ENCODE measurements at places on chromosomes 1 and 21.

- no peak for DNase-seq
Observed at GRCh38 chr1:60697204-60697994, 385.0 kb upstream of the NFIA start.

GRCh38 chr1:81118550-81118949, 682.2 kb upstream of the ADGRL2 start:
- DNase-seq = no peak

DNA sequence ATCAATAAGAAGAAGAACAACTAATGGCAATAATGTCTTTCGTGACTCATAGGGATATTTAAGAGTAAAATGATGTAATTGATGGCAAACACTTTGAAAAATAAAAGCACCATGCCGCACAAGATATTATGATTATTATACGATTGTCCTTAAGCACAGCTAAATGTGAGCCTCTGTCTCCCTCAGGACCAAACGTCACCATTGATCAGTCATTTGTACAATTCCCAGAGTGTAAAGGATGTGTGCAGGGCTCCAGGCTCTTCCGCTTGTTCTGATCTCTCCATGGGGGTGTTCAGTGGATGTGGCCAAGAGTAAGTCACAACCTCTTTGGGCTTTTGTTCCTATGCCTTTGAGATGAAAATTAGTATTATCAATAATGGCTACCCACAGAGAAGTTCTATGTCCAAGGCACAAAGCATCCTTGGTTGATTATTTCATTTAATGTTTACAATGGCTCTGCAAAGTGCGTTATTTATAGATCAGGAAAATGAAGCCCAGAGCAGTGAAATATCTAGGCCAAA, 17.7 kb upstream of the C1orf87 start:
- no peak for DNase-seq

GRCh38 chr1:201404055-201404454, 4.9 kb upstream of the LAD1 start:
- no peak for DNase-seq

- DNase-seq = no peak
Observed at GRCh38 chr1:110449661-110450651, 993 bp upstream of the PROK1 start.

DNA sequence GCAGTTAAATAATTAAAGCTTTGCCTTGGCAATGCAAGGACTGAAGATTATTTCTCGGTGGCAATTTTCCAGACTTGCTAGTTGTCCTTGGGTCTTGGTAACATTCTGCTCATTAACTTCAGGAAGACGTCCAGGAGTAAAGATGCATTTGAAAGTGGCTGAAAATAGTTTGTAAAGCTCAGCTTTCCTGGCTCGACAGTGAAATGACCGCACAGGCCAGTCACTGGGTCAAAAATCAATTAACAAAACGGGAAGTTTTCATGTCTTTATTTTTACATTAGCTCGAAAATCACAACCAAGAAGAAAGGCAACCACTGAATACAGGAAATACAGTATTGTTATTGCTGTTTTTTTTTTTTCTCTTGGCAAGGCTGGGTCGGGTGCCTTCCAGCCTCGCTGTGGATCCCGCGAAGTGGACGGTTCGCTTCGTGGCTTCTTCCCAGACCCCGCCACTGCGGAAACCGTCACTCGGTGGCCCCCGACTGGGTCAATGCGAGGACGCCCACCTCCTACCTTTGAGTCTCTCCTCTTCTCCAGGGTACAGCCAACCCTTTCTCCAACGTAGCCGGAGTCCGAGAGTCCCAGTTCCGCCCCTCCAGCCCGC, 479 bp upstream of the SNX7 start:
- no peak for DNase-seq

DNA sequence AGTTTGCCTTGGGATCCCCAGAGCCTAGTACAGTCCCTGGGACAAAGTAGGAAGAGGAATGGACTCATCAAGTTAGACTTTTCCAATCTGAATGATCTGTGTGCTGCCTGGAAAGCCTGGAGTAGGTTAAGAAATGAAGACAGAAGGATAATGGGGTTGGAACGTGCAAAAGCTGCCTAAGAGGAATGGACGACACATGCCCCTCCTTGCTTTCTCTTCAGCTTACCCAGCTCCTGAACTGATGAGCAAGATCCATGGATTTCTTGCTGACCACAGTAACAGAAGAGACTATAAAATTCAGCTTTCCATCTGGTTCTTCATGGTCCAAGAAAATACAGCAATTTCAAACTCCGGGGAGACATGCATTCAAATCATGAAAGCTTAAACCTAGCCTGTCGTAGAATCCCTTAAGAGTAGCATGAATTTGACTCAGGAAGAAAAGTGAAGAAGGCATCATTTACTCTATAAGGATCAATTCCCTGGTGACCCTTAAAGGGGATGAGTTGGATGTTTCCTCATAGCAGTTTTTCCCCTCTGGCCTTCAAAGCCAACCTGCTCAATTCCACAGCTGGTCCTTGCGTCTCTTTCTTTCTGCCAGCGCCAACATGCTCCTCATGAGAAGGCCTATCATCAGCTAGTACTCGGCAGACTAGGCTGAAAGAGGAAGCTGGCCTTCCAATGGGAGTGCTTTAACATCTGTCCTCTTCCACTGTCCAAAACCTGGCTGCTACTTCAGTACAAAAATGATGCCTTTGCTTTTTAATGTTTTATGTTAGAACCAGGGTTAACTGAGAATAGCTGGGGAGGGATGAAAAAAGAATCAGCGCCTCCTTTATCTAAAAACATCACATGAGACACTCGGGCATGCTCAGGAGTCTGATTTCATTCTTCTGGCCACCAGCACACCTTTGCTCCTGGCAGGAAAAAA, 5.7 kb upstream of the PEF1 start:
- DNase-seq = no peak

- DNase-seq = no peak
Observed at GRCh38 chr1:19557609-19558051, 72.3 kb upstream of the CAPZB start.

GRCh38 chr1:35577071-35577998, 4.2 kb downstream of the TFAP2E start:
- peak; percentile 40 for DNase-seq

DNA sequence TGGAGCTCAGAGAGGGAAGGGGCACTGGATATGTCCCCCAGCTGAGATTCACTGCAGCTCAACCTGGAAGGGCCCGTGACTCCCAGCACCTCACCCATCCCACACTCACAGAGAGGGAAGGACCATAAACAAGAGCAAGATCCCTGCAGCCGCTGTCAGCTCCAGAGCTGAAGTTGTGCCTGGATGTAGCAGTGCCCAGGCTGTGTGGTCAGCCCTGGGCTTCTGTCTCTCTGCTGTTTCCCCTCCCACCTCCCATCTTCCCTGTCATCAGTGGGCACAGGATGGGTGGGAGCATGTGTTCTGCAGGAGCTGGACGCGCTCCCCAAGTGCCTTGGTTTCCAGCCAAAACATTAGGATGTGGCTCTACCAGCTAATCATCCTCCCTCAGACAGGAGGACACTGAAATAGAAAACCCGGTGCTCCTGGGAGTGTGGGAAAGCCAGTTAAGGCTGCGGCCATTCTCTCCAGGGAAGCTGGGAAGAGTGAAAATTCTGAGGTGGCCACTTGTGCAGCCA, 282.7 kb downstream of the NPHP4 start:
- DNase-seq = no peak

- no peak for DNase-seq
Observed at GRCh38 chr1:234473118-234473517, 5.9 kb downstream of the TARBP1 start.

- no peak for DNase-seq
Observed at GRCh38 chr1:158646465-158646864, 40.0 kb downstream of the SPTA1 start.

- DNase-seq = no peak
Observed at GRCh38 chr1:170776252-170776651, 112.3 kb downstream of the PRRX1 start.

GRCh38 chr1:160743266-160743665, 4.2 kb downstream of the SLAMF7 start:
- DNase-seq = no peak

- no peak for DNase-seq
Observed at GRCh38 chr1:235990330-235990795, 74.5 kb downstream of the NID1 start.

DNA sequence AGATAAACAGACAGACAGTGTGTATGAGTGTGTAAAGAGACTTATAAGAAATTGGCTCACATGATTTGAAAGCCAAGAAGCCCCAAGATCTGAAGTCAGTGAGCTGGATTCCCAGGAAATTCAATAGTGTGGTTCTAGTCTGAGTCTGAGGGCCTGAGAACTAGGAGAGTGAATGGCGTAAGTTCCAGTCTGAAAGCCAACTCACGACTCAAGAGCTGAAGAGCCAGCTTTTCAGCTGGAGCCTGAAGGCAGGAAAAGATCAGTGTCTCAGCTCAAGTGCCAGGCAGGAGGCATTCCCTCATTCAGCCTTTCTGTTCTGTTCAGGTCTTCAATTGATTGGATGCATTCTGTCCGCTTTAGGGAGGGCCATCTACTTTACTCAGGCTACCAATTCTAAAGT, 257.2 kb downstream of the PLPP3 start:
- no peak for DNase-seq

GRCh38 chr1:245754463-245754961, 599.7 kb downstream of the KIF26B start:
- DNase-seq = no peak

DNA sequence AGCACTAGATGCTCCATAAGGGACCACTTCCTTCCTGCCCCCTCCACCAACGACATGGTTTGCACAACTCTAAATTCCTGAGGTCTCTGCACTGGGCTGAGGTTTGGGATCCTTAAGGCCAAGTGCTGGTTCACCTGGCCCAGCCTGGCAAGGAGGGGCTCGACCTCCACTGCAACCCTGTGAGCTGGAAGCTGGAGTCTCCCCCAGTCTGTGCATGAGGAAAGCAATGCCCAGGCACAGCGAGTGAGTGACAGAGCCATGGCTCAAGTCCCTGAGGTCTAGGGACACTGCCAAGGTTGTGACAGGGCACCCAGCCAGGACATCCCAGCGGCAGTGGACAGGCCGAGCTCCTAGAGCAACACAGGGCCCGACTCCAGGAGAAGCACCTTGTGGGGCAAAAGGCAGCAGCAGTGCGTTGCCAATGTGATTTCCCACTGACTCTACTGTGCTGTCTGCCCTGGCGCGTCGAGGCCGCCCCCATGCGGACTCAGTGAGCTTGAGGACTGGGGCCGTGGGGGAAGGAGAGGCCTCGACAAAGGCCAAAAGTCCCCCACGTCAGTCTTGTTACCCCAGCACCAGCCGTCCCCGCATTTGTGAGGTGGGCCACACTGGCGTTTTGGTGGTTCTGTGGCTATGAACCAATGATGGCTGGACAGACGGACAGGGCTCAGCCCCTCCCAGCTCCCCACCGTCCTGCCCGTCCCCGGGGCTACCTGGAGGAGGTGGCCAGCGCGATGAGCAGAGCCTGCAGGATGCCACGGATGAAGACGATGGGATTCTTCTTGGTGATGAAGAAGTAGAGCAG, 30.0 kb downstream of the PODN start:
- DNase-seq = no peak

DNA sequence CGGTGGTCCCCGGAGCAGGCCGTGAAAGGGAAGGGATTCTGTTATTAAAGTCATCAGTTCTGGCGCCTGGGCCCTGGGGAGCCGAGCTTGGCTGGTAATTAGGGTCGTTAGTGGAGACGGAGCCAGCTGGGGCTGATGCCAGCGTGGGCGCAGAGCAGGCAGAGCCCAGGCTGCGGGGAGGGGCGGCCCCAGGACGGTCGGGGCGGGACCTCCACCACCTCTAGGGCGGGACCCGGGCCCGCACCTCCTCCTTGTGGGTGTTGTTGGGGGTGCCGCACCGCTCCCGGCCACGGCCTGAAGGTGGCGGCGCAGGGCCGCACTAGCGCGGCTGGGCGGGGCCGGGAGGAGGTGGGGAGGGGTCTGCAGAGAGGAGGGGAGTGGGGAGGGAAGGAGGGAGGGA, 470.6 kb downstream of the PTPRU start:
- no peak for DNase-seq

DNA sequence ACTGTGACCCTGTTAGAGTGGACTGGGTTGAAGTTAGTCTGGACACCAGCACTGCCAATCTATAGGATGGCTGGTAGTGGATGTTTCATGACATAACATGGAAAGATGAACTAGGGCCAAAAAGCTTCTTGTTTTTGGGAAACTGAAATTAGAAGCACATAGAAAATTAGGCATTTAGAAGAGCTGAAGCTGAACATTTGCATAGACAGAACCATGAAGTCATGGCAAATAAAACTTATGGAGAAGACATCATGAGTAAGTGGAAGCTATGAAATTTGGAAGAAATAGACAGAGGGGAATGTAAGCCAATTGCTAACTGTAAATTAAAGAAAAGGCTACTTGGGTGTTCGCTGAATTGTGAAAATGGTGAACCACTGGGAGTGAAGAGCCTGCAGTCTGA, 2.7 kb upstream of the S100A11 start:
- DNase-seq = no peak

DNA sequence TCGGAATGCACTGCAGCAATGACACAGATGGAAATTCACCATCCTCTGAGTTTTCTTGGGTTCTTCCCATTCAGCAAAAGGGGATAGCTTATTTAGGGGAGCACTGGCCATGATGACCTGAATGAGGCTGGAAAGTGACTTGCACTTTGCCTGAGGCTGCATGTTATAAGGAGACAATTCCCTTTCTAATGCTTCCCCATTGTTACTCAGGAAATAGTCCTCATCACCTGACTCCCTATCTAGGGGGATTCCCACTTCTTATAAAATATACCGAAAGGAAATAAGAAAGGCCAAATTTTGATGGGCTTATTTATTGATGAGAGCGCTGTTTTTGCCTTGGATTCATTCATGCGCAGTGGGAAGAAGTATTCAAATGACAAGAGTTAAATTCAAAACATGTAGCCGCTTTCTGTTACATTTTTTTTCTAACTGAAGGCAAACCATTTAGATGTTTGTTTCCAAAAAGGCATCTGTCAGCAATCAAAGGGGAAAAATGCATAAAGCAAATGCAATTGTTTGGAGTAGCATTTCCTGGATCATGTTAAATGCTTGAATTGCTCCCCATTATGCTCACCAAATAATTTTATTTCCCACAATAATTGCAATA, 220.3 kb upstream of the NFIA start:
- DNase-seq = no peak

- DNase-seq = no peak
Observed at GRCh38 chr1:115137191-115137590, 47.9 kb upstream of the TSPAN2 start.

GRCh38 chr1:159827549-159827948, 876 bp downstream of the SLAMF8 start:
- DNase-seq = no peak

DNA sequence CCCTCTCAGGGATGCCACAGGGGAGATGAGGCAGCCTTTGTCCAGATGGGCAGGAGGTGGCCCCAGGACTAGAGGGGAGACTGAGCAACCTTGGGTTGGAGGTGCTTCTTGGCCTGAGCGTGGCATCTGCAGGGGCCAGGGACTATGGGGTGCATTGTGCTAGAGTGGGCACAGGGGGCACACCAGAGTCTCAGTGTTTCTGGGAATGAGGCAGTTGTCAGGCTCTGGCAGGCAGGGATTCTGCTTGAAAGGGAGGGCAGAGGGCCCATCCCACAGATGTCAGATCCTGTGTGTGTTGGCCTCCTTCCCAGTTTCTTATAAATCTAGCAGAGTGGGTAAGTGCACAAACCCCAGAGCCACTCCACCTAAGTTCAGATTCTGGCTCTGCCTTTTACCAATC, 13.7 kb downstream of the LGR6 start:
- no peak for DNase-seq

GRCh38 chr1:206442101-206442500, 28.2 kb upstream of the IKBKE start:
- no peak for DNase-seq

GRCh38 chr1:44655609-44656008, 18.7 kb downstream of the TMEM53 start:
- no peak for DNase-seq
